Hepatic stellate cell (primary cell): ENCODE measurements at places on chromosomes 1 and 21.
A peak's percentile ranks its signal among the peaks of the same experiment; 100 is the strongest.

- no peak for DNase-seq
These were observed 15.3 kb downstream of the AK4 start for GRCh38 chr1:65163201-65163805.

- DNase-seq = no peak
These were observed 739 bp upstream of the NUP133 start for GRCh38 chr1:229508823-229509337.

DNA sequence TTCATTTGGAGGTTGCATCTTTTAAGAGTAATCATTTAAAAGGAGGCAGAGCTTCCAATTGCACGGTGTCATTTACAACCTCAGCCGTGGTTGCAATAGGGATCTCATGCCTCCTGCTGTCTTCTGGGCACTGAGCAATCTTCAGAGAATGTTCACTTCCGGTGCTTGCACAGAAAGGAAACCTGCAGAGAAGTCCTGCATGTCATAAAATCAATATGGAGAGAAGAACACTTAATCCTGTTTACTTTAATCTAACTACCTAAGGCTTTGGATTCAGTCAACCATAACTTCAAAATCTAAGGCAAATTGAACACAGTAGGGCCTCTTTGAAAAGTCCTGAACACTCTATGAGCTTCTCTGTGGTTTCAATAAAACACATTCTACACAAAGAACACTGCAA is 11.3 kb upstream of the MAP10 start:
- DNase-seq = no peak

- no peak for DNase-seq
These were observed 154.8 kb upstream of the COL6A1 start for GRCh38 chr21:45826676-45827301.

DNA sequence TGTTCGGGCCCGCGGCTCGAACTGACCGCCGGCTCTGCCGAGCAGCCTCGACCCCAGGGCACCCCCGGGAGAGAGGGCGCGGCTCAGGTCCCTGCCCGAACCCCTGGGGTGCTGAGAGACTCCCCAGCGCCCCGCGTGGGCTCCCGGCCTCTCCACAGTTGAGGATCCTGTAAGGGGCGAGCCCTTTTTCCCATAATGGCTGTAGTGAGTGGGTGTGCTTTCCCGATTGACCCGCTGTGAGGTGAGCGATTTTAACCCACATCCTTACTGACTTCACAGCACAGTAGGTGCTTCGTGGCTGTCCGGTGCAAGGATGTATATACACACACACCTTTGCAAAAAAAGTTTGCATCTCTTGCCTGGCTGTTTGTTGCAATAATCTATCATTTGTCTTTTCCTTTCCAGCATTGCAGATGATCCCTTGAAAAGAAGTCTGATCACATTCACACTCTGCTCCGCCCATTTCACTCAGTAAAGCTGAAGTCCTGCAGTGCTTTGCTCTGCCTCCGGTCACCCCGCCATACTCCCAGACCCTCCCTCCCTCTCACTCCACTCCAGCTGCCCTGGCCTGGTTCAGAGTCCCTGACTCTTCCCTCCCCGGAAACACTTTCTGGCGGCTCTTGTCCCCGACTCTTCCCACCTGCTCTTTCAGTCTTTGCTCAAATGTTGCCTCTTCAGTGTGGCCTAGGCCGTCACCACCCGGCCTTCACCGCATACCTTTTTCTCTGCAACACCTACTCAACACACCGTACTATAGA is 955 bp upstream of the UBE2G2 start:
- no peak for DNase-seq

DNA sequence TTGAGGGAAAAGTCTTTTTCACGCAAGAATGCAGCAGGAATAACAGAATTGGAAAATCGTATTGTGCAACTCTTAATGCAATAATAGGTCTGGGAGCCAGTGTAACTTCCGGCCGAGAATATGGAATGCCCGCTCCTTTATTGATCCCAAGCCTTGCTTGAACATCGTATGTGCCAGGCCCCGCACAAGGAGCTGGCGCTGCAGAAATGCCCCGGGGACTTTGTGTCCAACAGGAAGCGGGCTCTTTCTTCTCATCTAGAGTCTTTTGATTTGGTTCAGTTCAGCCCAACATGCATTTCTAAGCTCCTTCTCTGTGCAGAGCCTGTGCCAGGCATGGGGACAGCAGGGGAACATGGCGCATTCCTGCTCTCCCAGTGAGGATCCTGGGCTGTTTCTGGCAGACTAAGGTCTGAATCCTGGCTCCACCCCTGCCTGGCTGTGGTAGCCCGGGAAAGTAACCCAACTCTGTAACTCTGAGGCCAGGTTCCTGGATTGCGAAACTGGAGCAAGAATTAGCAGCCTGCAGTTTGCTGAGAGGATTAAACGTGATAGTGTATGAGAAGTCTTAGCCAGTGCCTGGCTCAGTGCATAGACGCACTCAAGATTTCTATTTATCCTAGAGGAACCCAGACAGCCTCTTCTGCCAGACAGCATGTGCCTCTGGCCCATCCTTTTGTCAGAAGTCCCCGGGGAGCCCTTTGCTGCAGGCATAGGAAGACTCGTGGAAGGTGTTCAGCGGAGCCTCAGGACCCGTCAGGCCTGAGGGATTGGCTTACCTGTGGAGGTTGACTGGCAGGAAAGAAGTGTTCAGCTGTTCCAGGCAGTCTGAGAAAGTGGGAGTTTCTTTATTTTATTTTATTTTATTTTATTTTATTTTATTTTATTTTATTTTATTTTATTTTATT is 987 bp upstream of the CDCP2 start:
- DNase-seq = peak; percentile 69

DNA sequence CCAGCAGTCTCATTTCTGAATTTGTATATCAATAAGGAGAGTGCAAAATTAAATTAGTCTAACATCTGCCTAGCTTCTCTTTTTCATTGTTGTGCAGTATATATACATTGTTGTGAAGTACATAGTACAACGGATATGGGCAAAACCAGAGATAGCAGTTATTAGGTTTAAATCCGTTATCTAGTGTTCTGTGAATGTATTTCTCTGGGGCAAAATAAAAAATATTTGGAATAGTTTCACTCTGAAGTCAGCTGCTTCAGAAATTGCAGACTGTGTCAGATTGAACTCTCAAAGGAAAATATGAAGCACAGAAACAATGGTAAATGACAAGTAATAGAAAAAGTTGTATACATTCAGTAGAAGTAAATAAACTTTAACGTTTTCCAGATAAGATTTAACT is 836.5 kb upstream of the CXADR start:
- DNase-seq = no peak

DNA sequence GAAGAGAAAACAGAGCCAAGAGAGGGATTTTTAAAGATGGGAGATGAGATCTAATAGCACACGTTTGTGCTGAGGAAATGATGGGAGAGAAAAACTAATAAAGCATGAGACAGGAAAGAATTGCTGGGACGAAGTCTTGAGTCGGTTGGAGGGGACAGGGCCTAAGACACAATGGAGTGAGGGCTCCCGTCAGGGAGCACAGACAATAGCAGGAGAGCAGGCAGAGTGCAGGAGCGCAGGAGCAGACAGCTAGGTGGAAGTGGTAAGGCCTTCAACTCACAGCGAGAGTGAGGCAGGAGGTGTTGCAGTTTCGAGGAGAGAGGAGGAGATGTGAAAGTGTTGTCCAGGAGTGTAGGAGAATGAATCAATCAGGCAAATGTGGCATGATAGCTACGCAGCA is 59.9 kb upstream of the SOX13 start:
- no peak for DNase-seq

- DNase-seq = no peak
These were observed 61.6 kb downstream of the LRRN2 start for GRCh38 chr1:204623894-204624361.

- DNase-seq = no peak
These were observed 106.8 kb downstream of the CRYAA start for GRCh38 chr21:43275421-43276211.

DNA sequence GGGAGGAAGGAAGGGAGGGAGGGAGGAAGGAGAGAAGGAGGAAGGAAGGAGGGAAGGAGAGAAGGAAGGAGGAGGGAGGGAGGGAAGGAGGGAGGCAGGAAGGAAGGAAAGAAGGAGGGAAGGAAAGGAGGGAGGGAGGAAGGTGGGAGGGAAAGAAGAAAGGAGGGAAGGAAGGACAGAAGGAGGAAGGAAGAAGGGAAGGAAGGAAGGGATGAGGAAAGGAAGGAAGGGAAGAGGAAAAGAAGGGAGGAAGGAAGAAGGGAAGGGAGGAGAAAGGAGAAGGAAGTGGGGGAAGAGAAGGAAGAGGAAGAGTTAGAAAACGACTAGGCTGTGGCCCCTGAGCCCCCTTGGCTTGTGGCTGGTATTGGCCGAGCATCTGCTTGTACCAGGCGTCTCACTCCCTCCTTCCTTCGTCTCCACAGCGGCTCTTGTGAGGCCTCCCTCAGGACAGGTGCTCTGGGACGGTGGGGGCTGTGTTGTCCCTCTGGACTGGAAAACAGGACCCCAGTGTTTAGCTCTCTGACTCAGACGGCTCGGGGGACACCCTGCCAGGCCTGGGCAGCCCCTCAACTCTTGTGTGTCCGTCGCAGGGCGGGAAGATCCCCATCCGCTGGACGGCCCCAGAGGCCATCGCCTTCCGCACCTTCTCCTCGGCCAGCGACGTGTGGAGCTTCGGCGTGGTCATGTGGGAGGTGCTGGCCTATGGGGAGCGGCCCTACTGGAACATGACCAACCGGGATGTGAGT is 36.2 kb upstream of the C1QA start:
- no peak for DNase-seq

- no peak for DNase-seq
These were observed 59.2 kb downstream of the CLSTN1 start for GRCh38 chr1:9764550-9764949.

DNA sequence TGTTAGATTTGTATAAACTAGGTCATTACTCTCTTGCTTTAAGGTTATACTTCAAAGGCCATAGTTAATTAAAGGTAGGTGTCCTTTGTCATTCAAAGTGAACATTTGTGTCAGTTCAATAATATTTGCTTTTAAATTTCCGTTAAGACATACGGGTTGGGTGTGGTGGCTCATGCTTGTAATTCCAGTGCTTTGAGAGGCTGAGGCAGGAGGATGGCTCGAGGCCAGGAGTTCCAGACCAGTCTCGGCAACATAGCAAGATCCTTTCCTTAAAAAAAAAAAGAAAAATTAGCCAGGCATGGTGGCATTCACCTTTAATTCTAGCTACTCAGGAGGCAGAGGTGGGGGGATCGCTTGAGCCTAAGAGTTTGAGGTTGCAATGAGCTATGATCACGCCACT is 80.4 kb downstream of the KIF26B start:
- DNase-seq = no peak

- DNase-seq = no peak
These were observed 8.9 kb downstream of the YBX1 start for GRCh38 chr1:42691157-42691498.
